CD4-positive, alpha-beta T cell (primary cell): ENCODE measurements at places on chromosomes 4 and X. TPM values are rescaled to one million over a fixed set of nuclear protein-coding genes. Genes with fewer than 3 reads are reported as not detected.

DNAAF6 gene
- total RNA-seq: not detected

DYNLT3 gene
- 47.9 TPM for total RNA-seq

IL13RA2 gene
- total RNA-seq: not detected

TMPRSS11F gene
- not detected for total RNA-seq

RNF128 gene
- not detected for total RNA-seq

P2RY4 gene
- not detected for total RNA-seq

MAGEB2 gene
- not detected for total RNA-seq

MAB21L2 gene
- total RNA-seq: not detected

GATA1 gene
- total RNA-seq: not detected

HTT-AS gene
- not detected for total RNA-seq

SCML2 gene
- 0.73 TPM for total RNA-seq

GAGE12E gene
- not detected for total RNA-seq

XAGE1B gene
- total RNA-seq: not detected

VCX gene
- total RNA-seq: not detected

PABPC1L2B gene
- not detected for total RNA-seq

MFSD8 gene
- total RNA-seq: 25.0 TPM

FGF13 gene
- total RNA-seq: not detected

CLDN34 gene
- not detected for total RNA-seq
